Dorsolateral prefrontal cortex (tissue), 122 donors: ENCODE measurements at places on chromosomes 4 and X.
A peak's percentile ranks its signal among the peaks of the same experiment; 100 is the strongest.

DNA sequence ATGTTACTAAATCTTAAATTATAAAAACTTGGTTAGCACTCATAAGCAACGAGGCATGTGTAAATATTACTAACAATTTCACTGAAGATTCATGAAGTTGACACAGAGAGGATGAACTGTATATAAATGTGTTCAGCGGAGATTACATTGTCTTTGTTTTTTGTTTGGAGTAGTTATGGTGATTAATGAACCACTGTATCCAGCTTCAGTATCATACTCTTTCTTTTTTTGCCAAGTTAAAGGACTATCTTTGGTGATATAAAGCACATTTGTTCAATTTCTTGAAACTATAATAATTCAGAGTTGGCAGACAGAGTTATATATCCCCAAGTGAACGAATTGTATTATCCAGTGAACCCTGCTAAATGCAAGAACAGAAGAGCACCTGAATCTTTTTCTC, 497.6 kb downstream of the CCSER1 start:
- DNase-seq, result no peak

- DNase-seq, result no peak
Observed at GRCh38 chr4:126568652-126569570, 1063.8 kb upstream of the INTU start.

DNA sequence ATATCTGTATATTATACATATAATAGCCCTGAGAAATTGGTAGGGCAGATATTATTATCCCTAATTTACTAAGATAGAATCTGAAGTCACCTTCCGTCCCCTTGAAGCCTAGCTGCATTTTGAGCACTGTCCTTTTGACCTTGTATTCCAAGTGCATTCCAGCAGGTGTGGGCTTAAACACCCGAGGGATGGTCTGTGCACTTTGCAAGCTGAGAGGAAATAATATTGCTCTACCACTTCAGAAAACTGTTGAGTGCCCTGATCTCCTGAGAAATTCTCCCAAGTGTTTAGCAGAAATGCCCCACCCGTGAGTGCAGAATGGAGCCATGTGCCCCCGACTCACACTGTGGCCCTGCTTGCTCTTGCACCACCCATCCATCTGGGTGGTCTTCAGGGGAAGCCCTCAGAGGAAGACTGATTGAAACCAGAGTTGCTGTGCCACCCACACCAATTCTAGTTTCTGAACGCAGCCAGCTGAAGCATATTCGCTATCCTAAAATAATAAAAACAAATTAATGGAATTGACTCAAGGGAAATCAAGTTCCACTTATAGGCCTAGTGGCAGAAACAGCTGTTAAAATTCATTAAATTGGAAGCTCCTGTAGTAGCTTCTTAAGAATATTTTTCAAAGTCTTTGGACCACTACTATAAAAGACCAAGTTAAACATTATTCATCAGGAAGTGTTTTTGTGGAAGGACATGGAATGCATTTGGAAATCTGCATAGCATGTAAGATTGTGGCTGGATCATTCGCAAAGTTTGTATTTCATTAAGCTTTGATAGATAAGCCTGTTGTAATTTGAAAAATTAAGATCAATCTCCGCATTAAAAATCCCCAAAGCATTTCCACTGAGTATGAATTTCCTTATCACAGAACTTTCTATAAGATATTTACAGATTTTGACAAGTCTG, 41.3 kb upstream of the PRKG2 start:
- no peak for DNase-seq

DNA sequence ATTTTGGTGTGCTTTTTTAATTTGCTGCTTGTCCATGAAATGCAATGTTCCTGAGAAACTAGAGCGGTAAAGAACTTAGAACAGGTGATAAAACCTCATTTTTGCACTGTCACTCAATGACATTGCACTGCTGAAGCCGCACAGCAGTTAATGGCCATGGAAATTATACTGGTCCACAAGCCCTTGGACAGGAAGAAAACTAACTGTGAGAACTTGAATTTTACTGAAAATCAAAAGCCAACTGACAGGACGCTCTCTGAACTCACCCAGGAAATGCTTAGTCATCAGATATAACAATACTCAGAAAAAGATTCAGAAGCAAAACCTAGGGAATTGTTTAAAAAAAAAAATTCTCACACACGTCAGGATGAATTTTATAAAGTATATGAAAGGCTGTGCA, 246.4 kb upstream of the SLC7A11 start:
- DNase-seq, result no peak

DNA sequence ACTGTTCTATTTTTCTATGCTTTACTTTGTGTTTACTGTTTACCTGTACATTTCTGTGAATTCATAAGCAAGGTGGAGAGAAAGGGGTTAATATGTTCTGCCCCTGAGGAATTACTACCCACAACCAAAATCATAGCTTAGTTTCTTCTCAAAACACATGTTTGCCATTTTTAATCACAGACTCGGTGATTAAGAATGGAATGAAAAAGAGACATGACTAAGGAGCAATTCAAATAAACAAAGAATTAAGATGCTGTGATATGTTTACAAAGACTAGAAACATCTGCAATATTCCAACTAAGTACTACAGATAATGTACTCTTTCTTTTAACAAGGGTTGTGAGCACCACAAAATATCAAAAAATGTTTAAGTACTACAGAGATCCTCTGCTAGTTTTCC, 11.7 kb upstream of the FAT4 start:
- DNase-seq, result no peak

DNA sequence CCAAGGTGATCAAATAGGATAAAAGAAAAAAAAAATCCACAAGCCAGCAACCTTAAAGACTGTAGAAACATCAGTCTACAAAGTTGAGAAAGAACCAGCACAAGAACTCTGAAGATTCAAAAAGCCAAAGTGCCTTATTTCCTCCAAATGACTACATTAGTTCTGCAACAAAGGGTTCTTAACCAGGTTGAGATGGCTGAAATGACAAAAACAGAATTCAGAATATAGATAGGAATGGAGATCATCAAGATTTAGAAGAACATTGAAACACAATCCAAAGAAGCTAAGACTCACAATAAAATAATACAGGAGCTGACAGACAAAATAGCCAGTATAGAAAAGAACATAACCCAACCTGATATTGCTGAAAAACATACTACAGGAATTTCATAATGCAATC, 156.5 kb upstream of the ZCCHC13 start:
- no peak for DNase-seq

DNA sequence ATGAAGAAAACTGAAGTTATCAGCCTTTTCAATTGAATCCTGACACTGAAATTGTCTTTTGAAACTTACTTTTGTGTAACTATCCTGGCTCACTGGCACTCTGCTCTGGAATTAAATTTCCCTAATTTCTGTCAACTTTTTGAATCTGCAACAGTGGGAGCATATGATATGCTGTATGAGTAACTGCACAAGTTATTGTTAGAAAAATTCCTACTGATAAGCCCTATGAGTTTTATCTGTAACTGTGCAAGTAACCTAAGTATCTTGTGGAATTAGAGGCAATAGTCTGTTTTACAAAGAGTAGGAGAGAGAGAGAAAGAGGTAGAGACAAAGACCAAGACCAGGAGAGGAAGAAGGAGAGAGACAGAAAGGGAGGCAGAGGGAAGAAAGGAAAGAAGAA, 9.2 kb upstream of the HPGD start:
- DNase-seq, result no peak

- no peak for DNase-seq
Observed at GRCh38 chrX:38570396-38570795, 9.1 kb downstream of the TSPAN7 start.

- no peak for DNase-seq
Observed at GRCh38 chr4:47830265-47831025, 7.4 kb downstream of the CORIN start.

DNA sequence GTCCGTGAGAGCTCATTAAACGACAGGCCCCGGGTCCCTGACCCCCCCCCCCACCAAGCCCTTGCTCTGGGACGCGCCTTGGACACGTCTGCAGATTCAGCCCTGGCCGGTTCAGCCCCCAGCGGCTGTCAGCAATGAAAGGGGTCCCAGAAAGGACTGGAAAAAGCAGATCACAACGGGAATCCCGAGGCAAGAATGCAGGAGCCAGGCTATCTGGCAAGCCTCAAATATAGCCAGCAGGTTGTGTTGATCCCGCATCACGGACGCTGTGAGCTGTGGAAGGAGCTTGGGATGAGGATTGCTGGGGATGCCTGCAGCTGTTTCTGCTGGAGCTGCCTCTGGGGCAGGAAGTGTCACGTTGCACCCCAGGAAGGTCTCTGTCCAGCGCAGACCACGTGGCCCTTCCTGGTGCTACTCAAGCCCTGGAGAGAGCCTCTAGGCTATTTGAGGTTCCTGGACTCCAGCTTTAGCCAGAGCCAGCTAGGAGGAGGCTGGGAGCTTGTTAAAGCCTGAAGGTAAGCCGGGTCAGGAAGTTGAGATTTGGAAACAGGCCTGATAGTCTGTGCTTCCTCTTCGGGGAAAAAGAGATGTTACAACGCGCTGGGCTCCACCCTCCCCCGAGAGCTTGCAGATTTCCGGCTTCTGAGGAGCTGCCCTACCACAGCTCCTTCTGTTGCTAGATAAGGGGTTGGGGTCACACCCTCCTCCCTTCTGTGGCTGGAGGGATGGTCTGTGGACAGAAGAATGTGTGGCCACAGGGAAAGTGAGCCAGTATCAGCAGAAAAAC, 19.3 kb upstream of the CSF2RA start:
- DNase-seq, result no peak

GRCh38 chrX:40151211-40152172, 53.7 kb upstream of the BCOR start:
- no peak for DNase-seq

- DNase-seq, result no peak
Observed at GRCh38 chrX:126770179-126770578, 49.4 kb upstream of the PRR32 start.

- no peak for DNase-seq
Observed at GRCh38 chr4:113872426-113873260, 106.8 kb downstream of the ARSJ start.

GRCh38 chr4:56575820-56576429, 70.3 kb downstream of the ARL9 start:
- DNase-seq, result no peak

- DNase-seq, result peak; percentile 47
Observed at GRCh38 chr4:41339812-41340809, 83.4 kb downstream of the UCHL1 start.

DNA sequence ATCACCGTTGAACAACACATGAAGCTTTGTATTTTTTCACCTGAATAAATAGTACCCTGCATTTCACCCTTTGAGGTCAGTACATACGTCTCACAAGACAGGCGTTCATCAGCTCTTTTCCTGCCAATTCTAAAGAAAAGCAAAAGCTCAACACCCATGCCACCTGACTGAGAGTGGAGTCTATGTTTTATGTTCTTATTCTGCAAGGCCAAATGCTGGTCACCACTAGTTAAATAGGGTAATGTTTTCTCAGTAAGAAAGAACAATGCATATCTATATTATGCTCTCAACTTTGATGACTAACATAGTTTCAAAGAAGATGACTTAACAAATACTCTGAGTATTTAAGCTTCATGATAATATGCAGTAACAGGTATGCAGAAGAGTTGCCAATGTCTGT, 336.3 kb upstream of the BMP3 start:
- no peak for DNase-seq

- DNase-seq, result no peak
Observed at GRCh38 chr4:24754571-24754970, 40.8 kb upstream of the SOD3 start.

DNA sequence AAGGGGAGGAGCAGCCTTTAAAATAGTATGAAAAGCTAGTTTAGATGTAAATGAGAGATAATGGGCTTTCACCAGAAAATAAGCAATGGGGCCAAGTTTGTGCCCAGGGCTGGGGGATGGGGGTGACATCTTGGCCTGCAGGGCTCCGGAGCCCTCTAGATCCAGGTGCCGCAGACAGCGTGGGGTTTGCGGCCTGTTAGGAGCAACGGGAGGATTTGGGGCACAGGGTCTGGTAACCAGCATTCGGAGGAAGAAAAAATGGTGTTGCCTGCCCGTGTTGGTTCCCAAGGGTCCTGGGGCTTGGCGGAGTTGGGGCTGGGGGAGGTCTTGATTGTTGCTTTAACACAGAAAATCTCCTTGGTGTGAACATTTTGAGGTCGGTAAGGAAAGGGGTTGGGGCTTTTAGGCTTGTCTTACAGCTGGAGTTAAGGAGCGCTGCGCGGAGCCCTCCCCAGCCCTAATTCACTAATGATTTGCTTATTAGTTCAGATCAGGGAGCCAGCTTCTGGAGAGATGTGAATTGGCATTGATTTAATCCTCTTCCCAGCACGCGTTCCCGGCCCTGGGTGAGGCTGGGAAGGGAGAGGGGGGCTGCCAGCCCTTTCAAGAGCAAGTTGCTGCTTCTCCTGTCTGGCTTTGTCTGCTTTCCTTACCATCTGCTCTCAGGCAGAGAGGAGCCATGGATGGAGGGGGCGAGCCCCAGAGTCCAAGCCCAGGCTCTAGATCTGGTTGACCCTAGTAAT, 443.4 kb downstream of the BCOR start:
- no peak for DNase-seq

- no peak for DNase-seq
Observed at GRCh38 chr4:6663596-6664393, 23.3 kb downstream of the MRFAP1 start.

- DNase-seq, result no peak
Observed at GRCh38 chr4:16075061-16075460, 8.8 kb downstream of the PROM1 start.

- no peak for DNase-seq
Observed at GRCh38 chr4:181956512-181956911, 286.7 kb upstream of the TENM3 start.

DNA sequence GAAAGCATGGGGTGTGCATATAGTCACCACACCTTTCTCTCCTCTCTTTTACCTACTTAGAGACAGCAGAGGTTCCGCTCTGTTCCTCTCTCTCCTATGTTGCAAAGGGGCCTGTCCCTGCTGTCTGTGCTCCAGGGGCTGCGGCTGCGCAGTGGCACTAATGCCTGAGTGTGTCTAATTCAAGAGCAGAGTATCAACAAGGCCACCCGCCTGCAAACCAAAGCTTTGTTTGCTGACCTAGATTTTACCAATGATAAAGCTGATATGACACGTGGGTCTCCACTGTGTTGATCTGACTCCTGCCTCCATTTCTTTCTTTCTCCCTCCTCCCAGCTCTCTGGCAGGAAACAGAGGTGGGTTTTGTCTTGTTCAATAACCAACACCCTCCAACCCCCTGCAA, 74.9 kb downstream of the NSG1 start:
- DNase-seq, result no peak

DNA sequence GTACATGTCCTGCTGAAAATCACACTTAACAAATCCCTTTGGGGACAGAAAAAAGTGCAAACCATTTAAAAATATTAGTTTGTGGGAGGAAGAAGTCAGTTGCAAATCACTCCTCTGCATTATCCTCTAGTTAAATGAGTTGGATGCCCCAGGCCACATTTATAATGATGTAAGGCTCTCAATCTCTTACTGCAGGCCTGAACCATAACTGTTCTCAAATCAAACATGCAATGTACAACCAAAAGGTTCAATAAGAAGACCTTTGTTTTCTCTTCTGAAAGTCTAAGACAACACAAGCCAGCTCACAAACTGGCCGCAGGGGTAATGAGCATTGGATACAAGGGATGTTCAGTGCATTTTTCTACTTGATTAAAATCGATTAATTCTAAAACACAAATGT, 39.7 kb downstream of the IGFBP7 start:
- DNase-seq, result no peak
